NCI-H774 (cell line): ENCODE measurements at places on chromosomes 13 and 19.

DNA sequence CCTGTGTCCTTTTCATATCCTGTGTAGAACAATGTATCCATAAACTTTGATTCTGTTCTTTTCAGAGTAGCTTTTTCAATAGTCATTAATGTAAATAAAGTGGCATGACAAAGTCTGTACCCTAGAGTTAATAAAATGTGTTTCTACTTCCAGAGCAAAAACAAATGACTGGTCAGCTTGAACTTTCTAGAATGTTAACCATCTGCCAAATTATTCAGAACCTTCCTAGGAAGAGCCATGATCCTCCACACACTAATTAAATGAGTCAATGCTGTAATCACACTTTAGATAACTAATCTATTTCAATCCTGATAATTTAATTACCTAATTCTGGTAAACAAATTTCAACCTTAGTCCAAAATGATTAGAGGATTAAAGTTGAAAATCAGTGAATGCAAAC lies 73.2 kb downstream of the DIAPH3 start:
- DNase-seq = no peak

DNA sequence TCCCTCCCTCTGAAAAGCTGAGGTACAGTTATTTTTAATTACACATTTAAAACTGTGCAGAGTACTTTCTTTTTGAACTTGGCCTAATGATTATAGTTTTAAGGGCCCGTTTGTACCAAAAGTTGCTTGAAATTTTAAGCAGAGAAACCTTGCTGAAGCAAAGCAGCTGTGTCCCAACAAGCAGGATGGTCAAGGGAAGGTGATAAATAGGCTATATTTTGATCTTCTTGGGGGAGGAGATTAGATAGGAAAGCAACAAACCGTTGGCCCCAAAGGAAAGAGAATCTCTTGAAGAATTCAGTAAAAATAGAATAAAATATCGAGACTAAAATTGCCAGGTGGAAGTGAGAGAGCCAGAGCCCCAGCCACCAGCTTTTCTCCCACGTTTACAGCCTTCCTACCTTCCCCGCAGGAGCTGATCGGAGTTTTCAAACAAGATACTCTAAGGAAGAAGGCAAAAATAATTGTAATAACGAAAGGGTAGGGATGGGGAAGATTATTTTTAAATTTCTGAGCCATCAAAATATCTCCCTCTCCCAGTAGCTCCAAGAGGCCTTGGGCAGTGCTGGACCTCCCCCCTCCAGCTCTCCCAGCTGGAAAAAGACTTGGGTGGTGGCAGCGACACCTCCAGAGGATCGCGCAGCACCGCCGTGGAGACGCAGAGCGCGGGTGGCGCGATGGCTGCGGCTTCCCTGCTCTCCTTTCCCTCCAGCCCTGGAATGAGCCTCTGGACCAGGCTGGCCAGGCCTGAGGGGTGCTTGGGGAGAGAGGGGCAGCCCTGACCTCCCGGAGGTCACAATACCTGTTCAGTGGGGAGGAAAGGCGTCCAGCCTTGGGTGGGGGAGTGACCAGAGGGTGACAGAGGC lies 5.8 kb downstream of the ZIC2 start:
- no peak for DNase-seq

DNA sequence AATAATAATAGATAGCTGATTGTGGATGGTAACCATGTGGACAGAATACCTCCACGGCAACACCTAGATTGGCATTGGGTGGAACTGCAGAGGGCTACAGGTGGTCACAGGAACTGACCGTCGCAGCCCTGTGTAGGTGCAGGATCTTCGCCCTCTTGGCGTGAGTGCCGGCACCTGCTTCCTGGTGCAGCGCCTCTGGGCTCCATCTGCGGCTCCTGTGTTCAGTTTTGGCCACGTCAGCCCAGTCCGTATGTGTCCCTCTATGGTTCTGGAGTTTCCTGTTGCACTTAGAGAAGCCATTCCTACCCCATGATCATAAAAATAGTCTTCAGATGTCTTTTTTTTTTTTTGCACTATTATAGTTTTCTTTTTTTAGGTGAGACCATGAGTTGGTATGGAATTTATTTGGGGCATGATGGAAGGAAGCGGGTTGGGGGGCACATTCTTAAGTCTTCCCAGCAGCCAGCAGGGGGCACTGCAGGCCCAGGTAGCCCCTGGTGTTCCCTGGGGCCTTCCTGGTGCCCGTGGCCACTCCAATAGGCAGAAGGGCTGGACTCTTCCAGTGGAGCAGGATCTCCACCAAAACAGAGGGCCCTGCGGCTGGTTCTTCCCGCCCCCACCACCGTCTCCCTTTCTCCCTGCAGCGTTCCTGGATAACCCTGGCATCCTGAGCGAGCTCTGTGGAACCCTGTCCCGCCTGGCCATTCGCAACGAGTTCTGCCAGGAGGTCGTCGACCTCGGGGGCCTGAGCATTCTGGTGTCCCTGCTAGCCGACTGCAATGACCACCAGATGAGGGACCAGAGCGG lies 10.1 kb upstream of the SLC25A42 start:
- DNase-seq = no peak

- no peak for DNase-seq
Measured at GRCh38 chr19:45630463-45630862, 8.7 kb downstream of the EML2 start.

DNA sequence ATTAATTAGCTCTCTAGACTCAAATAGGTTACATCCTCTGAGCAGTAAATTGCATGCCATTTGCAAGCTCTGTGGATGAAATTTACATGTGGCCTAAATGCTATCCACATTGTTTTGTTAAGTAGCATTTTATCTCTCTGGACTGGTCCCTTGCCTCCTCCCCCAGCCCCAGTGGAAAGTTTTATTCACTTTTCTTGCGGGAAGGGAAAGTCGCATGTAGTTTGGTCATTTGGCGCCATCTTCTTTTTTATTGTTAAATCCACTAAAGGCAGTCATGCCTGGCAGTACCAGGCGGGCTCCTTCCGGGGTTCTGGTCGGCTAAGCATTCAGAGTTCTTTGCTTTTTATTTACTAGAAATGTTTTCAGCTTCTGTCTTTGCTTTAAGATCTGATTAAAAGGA lies 188.7 kb downstream of the TM9SF2 start:
- DNase-seq = no peak

GRCh38 chr19:14544047-14544446 lies 14.7 kb downstream of the TECR start:
- DNase-seq = no peak

DNA sequence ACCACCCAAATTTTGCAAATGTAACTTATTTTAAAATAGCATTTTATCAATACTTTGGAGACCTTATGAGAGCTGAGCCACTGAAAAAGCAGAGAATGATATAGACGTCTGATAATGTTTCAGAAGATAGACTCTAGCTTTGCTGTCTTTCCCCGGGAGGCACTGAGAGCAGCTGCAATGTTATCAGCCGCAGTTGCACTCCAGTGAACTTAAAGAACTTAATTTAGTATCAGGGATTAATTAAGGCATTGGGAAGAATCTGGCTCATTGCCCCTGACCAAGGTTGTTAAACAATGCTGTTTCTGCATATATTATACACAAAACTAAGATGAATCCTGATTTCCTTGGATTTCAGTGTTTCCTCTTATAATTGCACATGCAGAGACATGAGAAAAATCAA lies 75.7 kb upstream of the SGCG start:
- DNase-seq = no peak

DNA sequence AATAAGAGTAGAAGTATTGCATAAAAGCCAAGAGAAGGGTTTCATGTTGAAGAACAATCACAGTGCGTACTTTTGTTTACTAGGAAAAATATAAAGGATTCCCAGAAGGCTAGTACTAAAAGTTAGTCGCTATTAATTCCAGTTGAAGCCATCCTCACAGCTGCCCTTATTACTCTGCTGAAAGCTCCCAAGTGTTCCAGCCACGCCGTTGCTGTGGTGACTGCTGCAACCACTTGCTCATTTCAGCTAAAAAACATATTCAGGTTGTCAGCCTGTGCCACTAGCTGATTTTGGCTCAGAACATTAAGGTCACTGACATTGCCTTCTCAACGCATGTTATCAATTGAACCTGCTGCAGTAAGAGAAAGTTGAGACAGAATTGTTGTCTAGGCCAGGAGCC lies 87.1 kb upstream of the FNDC3A start:
- no peak for DNase-seq

DNA sequence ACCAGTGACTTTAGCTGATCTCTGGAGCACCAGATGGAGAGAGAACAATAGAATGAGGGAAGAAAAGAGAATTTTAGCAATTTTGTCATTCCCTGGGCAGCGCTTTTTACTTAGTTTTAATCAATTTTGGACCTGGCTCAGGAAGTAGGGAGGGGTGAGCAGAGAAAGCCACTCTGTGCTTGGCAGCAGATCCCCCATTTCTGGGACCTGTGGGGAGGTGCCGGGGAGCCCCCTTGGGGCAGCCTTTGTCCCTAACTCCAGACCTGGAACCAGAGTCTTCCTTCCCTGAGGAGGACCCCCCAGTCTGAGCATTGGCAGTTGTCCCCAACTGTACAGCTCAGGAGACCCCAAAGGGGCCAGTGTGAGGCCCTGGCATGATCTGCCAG lies 10.5 kb downstream of the LYL1 start:
- DNase-seq = no peak

DNA sequence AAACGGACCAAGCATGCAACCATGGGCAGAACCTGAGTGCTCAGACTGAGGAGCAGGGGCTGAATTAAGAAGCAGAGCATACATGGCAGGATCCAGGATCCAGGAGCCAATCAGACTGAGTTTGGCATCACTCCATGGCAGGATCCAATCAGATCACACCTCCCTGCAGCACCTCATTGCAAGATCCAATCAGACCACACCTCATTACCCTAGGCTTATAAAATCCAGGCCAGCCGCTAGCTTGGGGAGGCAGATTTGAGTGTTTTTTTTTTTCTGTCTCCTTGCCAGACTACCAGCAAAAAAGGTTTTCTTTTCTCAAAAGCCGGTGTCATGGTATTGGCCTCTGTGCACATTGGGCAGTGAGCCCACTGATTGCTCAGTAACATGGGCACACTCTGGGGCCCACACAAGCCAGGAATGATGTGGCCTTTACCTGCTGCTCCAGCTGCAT lies 127.9 kb upstream of the GJB6 start:
- DNase-seq = no peak

- DNase-seq = no peak
Measured at GRCh38 chr13:109271061-109271460, 515.3 kb downstream of the IRS2 start.

DNA sequence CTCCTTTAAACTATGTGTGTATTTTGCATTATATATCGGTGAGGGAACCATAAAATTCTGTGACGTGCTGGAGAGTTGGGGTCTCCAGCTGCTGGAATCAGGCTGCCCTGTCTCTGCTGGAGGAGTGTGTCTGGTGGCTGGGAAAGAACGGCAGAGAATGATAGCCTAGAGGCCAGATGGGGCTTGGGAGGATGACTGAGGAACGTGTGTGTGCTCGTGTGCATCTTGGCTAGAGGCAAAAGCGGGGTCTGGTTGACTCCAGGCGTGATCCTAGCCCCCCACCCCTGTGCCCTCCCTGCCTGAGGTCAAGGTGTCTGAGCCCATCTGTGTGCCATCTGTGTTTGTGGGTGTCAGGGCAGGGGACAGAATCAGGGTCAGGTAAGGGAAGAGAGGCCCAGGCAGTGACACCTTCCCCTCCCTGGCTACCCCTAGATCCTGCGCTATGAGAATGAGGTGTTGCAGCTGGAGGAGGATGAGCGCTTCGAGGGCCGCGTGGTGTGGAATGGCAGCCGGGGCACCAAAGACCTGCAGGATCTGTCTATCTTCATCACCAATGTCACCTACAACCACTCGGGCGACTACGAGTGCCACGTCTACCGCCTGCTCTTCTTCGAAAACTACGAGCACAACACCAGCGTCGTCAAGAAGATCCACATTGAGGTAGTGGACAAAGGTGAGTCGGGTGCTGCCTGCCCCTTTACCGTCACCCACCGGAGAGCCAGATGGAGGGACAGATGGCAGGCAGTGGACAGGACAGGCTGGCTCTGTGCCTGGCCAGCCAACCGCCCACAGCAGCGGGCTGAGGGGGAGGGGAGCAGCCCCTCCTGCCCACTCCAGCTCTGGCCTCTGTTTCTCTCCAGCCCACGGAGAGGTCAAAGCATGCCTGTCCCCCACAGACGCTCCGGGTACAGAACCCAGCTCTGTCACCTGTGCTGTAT lies 3.1 kb downstream of the SCN1B start:
- DNase-seq = no peak

DNA sequence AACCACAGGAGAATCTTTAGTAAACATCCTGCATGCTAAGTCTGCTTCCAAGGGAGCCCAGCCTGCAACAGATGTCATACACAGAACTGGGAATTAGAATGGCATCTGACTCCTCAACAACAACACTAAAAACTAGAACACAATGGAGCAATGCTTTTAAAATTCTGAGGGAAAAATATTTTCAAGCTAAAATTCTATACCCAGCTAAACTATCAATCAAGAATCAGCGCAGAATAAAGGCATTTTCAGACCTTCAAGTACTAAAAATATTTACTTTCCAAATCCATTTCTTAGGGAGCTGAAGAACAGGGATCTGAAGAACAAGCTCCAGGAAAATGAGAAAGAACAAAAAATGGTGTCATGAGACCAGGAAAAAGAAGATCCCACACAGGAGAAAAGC lies 46.9 kb upstream of the CHST8 start:
- DNase-seq = no peak

GRCh38 chr13:91133941-91134802 lies 213.3 kb upstream of the MIR17HG start:
- DNase-seq = peak; percentile 2

- DNase-seq = no peak
Measured at GRCh38 chr13:66618702-66619101, 611.4 kb downstream of the PCDH9 start.

DNA sequence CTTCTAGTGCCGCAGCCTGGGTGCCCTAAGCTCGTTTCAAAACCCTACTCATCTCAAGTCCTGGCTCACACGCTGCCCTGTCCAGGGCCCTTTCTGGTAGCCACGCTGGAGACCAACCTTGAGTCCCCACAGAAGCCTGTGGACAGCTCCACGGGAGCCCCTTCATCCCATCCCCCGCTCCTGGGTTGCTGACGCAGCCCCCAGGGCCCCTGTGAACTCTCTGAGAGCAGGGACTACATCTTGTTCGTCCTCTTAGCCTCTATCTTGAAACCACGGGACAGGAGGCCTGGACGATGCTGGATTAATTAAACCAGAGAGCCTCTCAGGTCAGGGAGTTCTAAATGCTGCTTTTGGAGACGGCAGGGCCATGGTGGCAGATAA lies 7.4 kb downstream of the MLLT1 start:
- no peak for DNase-seq

DNA sequence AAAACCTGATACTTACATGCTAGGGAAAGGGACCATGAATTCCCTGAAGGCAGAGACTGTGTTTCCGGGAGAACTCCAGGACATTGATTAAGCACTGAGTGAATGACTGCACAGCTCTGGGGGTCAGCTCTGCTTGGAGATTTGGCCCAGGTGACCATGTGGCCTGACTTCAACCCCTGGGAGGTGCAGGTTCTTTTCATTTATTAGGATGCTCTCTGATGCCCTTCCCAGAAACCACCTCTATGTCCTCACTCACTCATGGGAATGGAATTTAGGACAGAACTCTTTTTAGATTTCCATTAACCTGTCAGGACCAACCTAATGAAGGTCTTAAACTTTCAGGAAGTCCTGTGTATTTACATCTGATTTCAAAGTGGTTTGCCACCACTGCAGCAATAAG lies 393.3 kb upstream of the ARGLU1 start:
- DNase-seq = no peak

- DNase-seq = no peak
Measured at GRCh38 chr19:45954156-45954555, 19.5 kb downstream of the NOVA2 start.

- no peak for DNase-seq
Measured at GRCh38 chr19:8460516-8461298, 15.9 kb downstream of the HNRNPM start.
